ENCODE measurements at places on chromosomes 3 and 15.

GRCh38 chr3:4900298-4900697, 78.9 kb upstream of the BHLHE40 start:
- DNase-seq = no peak

DNA sequence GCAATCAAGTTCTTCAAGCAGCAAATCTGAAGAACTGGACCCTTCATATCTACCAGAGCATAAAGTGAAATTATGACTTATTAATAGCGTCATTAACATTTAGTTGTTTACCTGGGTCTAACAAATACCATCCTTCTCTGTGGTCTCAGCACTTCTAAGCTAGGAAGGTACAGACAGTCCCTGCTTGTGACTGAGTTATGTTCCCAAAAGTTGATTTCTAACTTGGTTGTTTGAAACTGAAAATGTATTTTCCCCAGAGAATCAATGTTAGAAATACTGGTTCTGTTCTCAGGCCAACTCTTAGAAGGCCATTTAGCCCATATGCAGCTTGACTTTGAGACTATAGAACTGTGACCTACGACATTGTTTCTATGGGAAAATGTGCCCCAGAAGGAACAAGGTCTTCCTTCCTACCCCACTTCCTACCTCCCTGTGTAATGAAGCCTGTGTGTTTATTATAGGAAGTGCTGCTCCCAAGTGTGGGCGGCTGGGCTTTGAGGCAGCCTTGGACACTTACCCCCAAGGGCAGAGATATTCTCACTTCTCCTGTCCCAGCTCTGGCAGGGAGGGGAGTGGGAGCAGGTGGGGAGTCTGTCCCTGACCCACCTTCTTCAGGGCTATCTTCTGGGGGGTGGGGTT, 12.2 kb upstream of the MAPK6 start:
- no peak for DNase-seq

DNA sequence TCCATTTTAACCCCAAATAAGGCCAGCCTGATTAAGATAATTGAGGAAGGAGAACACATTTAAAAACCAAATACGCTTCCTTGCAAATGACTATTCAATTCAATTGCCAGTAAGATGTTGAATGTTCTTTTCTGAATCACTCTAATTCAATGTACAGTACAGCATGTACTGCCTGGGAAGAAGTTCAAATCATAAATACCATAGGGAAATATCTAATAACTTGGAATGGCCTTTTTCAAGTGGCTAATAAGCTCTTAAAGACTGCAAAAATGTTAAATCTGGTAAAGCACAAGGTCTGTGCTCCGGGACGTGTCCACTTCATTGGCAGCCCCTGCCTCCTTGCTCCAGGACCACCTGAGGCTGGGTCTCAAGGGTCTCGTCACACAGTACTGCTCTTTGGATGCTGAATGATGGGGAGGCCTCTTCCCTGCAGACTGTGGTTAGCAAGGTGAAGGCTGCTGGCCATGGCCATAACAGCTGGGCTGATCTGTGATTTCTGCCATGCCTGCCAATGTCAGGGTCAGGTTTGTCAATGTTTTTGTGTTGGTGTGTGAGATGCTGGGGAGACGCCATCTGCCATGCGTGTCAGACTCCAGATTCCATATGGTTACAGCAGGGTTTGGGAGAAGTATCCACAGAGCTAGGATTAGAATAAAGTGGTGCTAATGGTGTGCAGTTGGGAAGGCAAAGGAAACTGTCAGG, 300.5 kb downstream of the ADAMTS17 start:
- no peak for DNase-seq

DNA sequence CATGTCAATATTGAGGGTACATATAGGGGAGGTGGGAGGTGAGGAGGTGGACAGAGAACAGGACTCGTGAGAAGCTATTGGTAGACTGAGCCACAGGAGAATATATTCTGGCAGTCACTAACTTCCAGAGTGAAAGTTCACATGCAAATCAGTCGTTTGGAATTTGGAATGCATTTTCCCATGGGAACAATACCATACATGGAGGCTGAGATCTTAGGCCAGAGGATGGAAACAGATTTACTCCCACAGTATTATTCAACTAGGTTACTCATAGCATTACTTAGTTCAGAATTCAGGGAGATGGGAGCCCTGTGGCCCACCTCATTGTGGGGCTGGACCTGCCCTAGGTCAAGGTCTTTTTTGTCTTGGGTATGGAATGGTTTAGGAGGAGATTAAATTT, 36.4 kb upstream of the ABHD2 start:
- DNase-seq = no peak

DNA sequence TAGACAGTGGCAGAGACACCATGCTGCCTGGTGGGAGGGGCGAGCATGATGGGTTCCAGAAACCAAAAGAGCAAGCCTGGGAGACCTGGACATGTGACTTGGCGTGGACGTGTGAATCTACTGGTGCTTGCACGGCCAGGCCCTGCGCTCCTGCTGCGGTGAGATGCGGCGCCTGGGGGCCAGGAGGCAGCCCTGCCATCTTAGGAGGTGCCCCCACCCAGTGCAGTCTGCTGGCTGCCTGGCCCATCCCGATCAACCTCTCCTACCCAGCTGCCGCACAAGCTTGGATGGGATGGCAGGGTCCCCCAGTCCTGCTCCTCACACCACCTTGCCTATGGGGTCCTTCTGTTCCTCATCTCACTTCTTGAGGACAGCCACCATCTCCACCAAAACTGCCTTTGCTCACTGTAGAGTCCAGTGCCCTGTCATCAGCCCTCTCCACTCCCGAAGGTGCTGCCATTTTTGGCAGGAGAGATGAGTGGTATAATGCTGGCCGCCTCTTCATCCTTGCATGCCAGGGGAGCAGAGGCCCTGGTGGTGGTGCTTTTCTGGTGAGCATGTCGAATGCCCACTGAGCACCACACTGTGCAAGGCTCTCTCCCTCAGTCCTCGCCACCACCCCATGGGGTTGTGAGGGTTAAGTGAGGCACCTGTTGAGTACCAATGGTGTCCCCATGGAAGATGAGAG, 3.1 kb upstream of the ABTB1 start:
- no peak for DNase-seq

DNA sequence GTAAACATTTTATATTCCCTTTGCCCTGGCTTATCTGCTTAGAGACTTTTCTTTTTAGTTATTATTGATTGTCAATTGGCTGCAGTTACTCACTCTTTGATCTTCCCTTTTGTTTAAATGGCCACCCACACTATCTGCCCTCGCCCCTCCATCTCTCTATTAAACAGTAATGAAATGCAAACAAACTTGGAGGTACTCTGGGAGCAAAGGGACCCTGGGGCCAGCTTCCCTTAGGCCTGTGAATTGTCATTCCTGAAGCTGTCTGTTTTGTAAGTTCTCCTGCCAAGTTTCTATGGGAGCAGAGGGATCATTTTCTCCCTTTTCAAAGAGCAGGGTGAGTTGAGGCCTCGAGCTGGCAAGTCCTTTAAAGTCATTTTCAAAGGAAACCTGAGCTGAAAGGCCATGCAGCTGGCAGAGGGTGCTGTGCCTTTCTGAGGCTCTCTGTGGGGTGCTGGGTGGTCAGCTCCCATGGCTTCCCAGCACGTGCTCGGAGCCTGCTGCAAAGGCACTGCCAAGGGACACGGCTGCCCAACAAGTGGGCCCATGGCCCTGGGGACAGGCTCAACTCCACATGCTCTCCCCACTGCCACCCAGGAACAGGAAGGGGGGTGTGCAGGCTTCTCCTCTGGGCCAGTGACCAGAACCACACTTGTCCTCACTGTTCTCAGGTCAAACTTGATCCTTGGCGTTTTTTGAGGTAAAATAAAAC, 17.4 kb upstream of the RTP2 start:
- DNase-seq = no peak

DNA sequence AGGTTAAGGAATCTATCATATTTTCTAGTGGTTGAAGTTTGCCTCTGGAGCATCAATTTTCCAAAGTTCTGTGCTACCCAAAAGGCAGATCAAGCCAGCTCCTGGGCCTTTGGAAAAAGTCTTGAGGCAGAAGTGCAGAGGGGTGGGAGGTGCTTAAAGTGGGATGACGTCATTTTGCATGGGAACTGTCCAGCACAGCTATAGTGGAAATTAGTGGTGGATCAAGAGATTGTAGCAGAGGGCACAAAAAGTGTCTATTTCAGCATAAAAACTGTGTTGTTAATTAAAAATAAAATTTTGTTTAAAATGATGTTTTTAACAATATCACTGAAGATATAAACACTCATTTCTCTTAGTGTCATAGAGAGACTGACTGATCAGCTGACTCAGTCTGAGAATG, 221.9 kb downstream of the LRRN1 start:
- DNase-seq = no peak

DNA sequence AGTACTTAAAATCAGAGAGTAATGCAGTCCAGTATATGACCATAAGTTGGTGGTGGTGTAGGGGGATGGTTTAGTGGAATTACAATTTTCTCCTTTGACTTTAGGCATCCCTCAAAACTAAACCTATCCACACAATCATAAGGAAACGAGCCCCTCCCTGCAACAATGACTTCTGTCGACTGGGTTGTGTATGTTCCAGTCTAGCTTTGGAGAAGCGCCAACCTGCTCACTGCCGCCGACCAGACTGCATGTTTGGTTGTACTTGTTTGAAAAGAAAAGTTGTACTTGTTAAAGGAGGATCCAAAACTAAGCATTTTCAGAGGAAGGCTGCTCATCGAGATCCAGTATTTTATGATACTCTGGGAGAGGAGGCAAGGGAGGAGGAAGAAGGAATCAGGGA, 52.8 kb downstream of the MGA start:
- DNase-seq = no peak

GRCh38 chr15:34883042-34883441, 86.5 kb downstream of the AQR start:
- DNase-seq = no peak
